ENCODE measurements at places on chromosomes 7 and 10. TPM values are rescaled to one million over a fixed set of nuclear protein-coding genes. Genes with fewer than 3 reads are reported as not detected.

Gene IL2RA
- total RNA-seq, result 1,254 TPM

DNA sequence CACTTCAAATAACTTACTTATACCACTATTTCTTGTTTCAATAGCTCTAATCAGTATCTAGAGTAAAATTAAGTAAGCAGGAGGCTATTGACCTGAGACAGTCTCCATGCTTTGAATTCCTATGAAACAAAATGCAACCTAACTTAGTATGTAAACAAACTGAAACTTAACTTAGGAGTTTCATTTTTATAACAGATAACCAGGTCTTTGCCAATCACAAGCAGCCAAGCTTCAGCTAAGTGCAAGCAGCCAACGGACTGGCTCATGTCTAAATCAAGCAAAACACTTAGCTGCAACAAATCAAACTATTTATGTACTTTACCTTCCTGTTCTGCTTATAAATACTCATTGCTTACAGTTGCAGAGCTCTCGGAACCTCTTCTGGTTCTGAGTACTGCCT, 4.4 kb upstream of the GSTK1 start:
- DNase-seq, result no peak

Gene MOGAT3
- total RNA-seq, result not detected

GRCh38 chr7:30135301-30136116, 723 bp downstream of the MTURN start:
- DNase-seq, result peak; percentile 30

DNA sequence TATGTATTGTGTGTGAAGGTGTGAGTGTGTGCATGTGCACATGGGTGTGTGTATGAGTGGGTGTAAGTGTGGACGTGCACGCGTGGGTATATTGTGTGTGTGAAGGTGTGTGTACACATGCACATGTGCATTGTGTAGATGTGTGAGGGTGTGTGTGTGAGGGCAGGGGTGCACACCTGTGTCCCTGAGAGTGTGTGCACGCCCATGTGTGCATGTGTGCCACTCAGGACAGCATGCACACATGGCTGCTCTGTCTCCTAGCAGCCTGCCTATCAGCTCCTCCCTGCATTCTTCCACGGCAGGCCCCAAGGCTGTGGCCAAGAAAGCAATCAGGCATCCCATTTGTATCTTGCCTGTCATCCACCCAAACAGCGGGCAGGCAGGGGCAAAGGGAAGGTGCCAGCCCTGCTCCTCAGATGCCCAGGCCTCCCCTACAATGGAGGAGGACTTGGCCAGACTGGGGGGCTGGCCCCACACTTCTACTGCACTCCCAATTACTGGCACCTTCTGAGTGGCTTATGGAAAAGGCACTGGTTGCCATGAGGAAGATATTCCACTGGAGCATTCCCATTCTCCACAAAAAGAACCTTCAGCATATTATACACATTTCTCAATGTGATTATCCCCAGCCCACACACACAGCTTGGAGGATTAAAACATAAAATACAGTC, 380.4 kb upstream of the ZMIZ1 start:
- DNase-seq, result no peak

DNA sequence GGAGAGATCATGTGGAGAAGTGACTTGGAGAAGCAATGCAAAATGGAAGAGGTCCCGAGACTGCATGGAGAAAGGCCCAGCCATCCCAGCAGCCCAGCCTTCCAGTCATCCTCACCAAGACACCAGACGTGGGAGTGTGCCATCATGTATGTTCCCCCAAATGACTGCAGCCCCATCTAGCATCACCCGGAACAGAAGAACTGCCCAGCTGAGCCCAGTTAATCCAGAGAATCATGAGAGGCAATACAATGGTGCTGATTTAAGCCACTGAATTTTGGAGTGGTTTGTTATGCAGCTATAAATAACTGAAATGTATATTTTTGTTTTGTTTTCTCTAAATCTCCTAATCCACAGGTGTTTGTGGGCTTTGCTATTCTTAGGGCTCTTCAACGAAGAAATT, 22.5 kb upstream of the VCL start:
- DNase-seq, result no peak

DNA sequence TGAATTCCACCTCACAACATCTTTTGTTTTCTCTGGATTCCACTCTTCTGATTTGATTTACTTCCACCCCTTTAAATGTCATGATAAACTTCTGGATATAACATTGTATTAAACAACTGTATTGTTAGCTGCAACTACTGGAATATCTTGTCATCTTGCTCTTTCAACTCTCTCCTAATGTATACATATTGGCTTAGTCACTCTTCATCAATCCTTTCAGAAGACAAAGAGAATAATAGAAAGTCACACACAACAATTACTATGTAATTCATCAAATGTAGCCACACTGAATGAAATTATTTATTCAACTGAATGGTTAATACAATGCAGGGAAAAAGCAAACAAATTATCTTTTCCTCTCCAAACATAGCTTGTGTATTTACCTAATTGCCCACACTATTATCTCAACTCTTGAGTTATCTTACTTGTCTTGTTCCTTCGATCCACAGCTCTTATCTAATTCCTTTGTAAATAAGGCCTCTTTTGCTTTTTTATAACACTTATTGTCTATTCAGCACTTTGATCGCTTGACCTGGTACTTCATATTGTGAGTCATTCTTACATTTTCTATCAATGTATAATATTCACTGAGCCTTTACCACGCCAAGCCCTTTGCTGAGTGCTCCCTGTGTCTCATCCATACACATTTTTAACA, 16.7 kb downstream of the SEMA3A start:
- DNase-seq, result no peak

DNA sequence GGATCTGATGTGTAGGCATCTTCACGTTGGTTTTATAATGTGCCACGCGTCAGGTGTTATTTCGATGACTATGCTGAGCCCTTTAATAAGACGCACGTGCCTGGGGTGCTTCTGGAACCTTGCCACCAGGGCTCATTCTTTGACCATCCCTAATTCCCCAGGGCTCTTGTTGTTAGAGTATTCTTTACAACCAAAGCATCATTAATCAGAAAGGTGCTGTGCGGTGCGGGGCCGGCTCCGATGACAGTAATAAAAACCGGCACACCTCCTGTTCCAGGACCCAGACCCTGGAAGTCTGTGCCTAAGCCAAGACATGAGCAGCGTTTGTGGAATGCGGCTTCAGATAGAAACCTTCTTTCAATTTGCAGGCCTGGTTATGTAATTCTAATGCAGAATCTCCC, 58.4 kb downstream of the MGMT start:
- DNase-seq, result no peak

DNA sequence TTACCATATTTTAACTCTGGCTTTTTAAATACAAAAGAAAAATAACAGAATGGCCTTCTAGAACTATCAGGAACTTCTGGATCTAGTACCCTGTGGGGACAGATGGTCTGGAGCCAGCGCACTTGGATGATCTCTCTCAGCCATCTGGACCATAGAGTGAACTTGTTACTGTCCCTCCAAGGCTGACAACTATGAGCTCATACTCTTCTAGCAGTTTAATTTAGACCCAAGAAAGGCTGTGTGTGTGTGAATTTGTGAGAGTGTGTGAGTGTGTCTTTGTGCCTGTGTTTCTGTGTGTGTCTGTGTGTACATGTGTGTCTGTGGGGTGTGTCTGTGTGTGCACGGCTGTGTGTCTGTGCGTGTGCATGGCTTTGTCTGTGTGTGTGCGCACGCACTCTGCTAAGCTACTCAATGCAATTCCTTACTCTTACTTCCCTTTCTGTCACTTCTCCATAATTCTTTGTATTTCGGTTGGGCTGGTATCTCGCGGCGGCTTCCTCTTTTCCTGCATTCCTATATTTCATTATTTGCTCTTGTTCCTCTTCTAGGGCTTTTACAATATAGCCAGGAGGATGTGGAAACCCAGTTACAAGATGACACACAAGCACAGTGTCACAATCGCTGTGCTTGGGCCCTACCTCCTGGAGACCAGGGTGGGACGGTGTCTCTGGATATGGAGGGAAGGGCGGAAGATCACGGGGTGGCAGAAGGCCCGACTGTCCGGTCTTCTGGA, 51.9 kb downstream of the IKZF1 start:
- no peak for DNase-seq

DNA sequence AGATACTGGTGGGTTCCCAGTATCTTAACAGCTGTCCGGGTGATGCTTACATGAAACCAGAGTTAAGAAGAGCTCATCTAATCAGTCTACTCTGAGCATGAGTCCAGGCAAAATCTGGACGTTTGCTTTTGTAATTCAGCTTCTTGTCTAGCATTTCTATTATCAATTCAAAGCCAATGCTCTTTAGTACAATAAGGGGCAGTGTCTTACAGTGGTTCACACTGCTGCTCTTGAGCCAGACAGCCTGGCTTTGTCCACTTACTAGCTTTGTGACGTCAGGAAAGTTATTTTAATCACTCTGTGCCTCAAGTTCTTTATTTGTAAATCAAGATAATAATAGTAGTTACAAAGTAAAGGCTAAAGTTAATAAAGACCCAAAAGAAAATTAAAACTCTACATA, 227.3 kb upstream of the TCF7L2 start:
- DNase-seq, result no peak

DNA sequence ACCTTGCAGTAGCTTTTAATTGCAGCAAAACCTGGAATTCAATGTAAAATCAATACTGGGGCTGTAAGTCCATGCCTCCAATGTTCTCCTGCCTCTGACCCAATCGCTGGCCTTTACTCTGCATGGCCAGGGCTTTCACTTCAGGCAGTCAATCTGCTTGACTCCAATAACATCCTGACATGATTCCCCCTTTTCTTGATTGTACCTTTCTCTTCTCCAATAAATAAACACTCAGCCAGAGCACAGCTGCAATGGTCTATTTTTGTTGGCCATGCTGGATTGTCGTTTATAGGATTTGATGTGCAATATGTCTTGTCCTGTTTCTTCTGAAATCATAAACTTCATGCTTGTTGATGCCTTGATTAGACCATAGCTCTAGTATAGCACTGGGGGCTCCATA, 97.8 kb upstream of the COL1A2 start:
- no peak for DNase-seq

DNA sequence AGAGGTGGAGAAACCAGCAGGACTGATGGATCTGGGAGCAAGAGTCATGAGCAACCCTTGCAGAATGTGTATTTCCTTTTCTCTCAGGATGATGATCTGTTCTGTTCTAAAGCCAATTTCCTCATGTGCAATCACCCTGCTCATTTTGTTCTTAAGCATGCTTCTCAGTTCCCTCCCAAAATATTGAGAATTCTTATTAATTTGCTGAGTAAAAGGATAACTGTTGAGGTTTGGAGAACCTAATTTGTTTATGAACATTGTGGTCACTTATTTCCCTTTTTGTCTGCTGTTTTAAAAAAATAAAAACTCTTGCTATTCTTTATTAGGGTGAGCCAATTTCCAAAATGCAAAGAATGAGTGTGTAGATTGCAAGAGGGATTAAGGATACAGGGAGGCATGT, 106.8 kb downstream of the APBB1IP start:
- DNase-seq, result no peak

DNA sequence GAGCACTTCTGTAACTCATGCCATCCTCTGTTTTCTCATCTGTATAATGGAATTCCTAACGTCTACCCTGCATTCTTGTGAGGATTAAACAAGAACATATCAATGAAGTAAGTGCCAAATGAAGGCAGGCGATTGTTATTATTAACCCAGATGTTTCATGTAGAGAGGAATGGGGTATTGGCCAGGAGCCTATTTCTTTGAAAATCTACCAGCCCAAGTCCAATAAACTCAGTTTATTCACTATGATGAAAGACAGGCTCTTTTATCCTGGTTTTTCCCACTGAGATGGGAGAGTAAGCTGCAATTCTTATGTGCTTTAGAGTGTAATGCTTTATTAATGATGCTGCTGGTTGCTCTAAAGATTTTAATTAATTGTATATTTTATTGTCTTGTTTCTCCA, 9.6 kb downstream of the CTTNBP2 start:
- no peak for DNase-seq

DNA sequence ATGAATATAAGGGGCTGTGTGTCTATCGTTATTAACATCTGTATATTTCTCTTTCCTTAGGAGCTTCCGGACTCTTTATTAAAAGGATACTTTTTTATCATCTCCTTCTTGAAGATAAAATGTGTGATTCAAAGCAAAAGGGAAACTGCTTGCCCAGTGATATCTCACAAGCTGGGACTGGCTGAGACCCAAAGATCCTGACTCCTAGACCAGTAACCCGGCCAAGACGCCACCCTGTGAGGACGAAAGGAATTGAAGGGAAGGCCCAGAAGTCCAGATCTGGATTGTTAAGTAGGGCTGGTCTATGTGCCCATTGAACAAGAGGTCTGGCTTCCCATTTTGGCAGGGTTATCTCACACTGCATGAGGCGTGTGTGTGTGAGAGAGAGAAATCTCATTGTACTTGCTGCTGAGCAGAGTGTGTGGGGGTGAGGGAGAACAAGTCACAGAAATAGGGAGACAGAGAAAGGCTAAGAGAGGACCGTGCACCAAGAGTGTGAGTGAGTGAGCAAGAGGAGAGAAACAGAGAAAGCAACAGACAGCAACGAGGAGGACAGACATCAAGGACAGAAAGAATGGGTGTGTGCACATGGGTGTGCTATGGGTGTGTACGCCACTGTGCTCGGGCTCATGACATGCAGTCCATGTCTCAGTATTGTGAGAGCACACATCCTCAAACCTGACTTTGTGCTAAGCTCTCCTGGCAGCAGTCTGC, 75.4 kb downstream of the PLXNA4 start:
- DNase-seq, result no peak

DNA sequence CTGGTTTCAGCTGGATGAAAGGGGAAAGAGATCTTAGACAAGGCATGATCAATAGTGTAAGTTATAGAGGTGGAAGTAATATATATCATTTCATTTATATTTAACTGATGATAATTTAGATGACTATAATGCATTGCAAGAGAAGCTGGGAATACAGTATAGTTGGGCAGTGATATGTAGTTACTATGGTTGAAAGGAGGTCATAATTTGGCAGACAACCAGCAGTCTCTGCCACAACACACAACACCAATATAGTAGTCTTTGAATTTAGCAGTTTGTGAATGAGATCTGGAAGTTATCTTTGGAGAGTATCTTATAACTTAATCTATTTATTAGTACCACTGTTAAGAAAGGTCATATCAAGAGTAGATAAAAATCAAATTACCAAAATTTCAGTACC, 39.9 kb downstream of the TAX1BP1 start:
- DNase-seq, result no peak

DNA sequence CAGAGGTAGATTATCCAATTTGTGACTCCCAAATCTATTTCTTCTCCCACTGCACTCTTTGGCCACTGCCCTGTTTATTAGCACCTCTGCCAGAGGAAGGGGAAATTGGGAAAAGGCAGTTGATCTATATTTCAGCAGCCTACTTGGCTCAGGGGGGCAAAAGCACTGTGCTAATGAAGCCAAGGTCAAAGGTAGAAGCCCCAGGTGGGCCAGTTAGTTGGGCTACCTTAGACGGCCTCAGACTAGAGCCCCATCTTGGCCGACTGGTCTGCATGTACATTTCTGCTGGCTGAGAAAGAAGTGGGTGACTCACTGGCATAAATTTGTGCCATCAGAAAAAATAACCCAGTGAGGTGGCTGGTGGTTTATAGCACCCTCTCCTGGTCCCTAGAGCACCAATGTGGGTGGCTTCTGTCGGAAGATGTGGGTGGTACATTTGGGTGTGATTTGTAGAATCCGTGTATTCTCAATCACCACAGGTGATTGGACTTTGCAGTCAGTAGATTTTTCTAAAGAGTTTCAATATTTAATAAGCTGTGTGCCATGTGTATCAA, 293.3 kb upstream of the MKI67 start:
- DNase-seq, result no peak
